Mammary epithelial cell (primary cell): ENCODE measurements at places on chromosomes 5 and 9.
A peak's percentile ranks its signal among the peaks of the same experiment; 100 is the strongest.

GRCh38 chr9:96408409-96409280 is 9.5 kb downstream of the ZNF367 start:
- no peak for DNase-seq

- no peak for DNase-seq
Observed at GRCh38 chr5:177362292-177362609, 4.5 kb downstream of the RGS14 start.

DNA sequence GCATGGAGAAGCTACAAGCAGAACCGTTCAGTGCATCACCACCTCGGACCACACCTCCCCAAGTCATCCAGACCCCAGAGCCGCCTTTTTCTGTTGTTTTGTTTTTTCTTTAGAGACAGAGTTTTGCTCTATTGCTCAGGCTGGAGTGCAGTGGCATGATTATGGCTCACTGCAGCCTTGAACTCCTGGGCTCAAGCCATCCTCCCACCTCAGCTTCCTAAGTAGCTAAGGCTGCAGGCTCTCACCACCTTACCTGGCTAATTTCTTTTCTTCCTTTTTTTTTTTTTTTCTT is 13.5 kb upstream of the SFXN1 start:
- DNase-seq: no peak

DNA sequence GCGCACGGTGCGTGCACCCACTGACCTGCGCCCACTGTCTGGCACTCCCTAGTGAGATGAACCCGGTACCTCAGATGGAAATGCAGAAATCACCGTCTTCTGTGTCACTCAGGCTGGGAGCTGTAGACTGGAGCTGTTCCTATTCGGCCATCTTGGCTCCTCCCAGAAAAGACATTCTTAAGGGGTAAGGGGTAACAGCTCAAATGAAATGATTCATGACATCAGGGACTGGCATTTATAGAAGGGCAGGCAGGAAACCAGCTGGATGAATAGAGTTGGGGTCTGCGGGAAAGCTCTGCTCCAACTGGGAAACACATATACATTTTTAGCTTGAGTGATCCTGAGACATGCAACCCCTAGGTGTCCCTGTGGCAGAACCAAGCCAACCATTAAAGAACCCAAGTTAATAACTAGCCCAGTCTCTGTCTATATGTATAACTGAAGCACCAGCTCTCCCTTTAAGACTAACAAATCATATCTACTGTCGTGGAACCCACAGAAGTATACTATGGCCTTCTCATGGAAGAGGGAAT is 119.3 kb downstream of the LMNB1 start:
- no peak for DNase-seq

DNA sequence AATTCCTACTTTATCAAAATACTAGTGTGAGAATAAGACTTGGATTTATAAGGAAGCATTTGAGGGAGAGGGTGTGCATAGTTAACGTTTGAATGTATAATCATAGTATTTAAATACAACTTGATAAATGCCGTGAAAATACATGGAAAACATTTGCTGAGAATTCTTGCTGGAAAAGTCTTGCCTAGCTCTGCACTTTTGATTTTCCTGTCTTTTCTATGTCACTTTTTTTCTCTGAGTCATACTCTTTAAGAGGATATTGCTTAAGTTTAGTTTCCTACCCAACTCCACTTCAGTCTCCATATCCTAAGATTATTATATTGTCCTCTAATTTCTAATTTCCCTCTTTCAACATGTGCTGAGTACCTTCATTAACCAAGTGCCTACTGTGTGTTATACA is 616.6 kb upstream of the SEMA6A start:
- no peak for DNase-seq

- no peak for DNase-seq
Observed at GRCh38 chr5:57586649-57587048, 104.0 kb upstream of the ACTBL2 start.

DNA sequence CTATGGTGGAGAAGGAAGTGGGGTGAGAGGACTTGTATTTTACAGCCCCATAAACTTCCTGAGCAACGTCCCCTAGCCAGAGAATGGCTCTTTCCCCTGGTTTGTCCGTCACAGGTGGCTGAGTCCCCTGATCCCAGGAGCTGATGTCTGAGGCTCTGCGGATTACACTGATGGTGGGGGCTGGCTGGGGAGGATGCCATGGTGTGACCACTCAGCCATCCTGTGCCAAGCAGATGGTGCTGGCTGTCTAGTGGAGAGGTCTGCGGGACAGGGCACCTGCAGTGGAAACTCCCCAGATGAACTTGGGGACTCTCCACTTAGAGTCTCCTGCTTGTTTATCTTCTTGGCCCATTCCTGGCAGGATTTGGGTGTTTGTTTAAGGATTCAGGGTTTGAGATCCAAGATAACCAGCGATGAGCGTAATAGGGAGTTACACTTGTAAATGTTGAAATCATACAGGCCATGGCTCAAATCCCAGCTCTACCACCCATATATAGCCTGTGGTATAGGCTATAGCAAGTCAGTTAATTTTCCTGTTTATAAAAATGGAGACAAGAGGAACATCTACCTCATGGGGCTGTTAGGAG is 4.7 kb upstream of the PTGS1 start:
- DNase-seq: no peak

DNA sequence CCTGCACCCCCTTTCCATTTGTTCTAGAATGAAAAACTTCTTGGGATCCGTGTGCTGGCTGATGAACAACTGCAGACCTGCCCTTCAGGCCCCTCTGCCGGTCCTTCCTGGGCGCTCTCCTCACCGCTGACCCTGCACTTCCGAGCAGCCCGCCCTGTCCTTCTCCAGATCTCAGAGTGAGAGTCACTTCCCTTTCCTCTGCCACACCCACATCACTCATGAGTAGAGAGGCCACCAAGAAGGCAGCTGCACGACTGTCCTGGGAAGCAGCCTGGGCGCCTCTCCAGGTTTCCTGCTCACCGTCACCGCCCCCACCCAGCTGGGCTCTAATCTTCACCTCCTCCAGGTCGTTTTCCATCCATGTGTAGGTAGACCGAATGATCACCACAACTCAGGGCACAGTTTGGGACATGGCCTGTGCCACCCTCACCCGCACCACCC is 35.0 kb upstream of the NSMF start:
- DNase-seq: no peak

- no peak for DNase-seq
Observed at GRCh38 chr5:133296624-133297023, 244.8 kb downstream of the HSPA4 start.

DNA sequence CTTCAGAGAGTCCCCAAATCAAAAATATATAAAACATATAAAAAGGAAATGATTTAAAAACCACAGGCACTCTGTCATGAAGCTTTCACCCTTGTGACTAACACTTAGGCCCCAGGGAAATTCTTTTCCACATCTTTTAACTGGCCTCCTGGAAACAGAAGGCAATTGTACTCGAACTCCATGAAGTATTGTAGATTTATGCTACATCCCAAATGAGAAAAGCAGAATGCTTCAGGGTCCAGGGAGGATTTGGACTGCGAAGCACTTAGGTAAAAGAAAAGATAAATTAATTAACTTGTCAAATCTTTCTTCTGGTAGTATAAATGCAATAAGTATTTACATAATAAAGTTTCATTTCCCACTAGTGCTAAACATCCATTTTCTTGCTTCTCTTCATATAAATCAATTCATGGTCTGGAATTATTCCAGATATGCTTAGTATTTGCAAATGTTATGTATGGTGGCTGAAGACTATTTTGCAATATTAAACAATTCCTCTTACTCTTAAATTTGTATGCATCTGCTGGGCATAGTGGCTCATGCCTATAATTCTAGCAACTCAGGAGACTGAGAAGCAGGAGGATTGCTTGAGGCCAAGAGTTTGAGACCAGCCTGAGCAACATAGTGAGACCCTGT is 64.9 kb upstream of the ELL2 start:
- peak; percentile 91 for DNase-seq

DNA sequence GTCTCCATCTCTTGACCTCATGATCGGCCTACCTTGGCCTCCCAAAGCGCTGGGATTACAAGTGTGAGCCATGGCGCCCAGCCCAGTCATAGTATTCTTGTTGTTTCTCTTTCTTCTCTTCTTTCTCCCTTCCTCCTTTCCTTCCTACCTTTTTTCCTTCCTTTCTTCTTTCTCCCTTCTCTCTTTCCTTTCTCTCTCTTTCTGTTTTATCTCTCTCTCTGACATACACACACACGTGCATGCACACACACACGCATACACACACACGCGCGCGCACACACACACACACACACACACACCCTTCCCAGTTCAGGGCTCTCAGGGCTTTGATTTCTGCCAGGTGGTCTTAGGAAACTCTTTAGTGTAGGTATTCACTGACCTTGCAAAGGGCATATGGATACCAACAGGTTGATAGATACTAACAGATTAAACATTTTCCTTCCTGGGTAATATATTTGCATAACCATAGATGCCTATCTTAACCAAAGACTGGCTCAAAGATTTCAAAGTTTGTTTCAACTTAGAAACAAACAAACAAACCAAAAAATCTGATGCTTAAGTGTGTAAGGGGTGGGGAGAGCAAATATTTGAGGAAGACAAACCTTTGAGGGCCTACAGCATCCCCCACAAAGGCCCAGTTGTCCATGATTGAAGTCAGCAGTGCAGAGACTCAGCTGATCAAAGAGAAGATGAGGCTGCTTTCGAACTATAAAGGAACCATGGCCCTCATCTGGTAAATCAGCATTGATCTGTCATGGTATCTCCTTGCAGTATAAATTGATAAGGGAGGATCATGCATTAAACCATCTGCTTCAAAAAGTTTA is 288.2 kb upstream of the SEMA6A start:
- DNase-seq: no peak

DNA sequence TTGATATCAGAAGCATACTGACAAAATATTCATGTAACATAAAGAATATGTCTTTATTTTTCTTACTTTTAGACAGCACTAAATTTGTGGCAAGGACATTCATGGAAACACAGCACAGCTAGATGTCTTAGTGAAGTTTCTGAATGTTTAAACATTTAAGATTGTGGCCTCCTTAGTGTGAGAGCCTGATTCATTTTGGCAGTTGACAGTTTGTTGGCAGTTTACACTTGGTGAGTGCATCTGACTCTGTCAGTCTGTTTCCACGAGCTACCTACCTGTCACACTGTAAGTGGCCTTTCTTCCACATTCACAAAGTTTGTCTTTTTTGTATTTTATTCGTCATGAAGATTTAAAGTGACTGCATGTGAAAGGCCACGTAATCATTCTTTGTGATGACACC is 436.8 kb downstream of the TUSC1 start:
- no peak for DNase-seq

GRCh38 chr5:119019949-119020348 is 31.6 kb upstream of the DTWD2 start:
- DNase-seq: no peak

DNA sequence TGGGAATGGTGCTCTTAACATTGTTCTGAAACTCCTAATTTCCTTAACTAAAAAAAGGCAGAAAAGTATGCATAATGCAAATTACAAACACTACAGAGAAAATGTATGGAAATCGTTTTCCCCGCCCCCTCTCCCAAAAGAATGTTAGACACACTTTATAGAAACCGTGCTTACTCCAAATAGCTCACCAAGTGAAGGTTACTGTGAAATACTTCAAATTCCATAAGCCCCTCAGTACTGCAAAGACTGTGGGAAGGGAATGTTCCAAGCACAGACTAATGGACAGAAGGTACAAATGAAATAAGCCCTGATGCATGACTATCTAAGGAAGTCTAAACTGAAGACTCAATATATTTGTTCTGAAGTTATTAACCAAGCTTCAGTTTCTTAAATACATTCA is 12.5 kb downstream of the MAPKAP1 start:
- DNase-seq: no peak

- no peak for DNase-seq
Observed at GRCh38 chr5:78291687-78292086, 2.8 kb downstream of the AP3B1 start.

DNA sequence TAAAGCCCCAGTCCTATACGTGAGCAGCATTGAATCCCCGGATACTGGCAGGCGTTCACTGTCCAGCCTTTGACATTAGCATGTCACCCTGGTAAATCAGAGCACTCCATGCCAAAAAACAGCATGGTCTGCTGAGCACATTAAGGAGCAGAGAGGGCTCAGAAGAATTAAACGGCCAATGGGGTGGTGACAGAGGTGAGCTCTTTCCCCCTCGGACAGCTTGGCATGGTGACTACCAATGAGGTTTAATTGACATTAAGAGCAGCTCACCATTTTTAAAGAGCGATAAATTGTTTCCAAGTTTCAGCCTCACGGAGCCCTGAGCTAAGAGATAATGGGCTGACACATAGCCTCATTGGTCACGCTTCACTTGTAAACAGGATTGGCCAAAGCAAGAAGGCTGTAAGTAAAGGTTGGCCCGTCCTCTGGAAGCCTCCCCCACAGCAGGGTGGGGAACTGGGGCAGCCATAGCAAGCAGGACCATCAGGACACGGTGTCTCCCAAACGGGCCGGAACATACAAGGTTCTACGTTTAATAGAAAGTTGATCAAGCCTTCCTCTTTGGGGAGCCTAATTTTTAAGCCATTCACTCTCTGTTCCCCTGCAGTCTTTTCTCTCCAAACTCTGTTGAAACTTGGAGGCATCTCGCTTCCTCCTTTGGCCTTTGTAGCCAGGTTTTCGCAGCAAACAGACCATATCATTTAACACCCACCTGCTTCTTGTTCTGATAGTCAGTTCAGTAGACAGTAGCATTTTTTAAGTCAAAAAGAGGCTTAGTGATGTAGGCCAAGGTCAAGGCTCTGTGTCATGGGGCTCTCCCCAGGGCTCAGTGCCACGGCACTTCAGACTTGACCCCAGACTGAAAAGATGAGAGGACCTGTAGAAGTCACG is 25.9 kb downstream of the QRFP start:
- DNase-seq: no peak

DNA sequence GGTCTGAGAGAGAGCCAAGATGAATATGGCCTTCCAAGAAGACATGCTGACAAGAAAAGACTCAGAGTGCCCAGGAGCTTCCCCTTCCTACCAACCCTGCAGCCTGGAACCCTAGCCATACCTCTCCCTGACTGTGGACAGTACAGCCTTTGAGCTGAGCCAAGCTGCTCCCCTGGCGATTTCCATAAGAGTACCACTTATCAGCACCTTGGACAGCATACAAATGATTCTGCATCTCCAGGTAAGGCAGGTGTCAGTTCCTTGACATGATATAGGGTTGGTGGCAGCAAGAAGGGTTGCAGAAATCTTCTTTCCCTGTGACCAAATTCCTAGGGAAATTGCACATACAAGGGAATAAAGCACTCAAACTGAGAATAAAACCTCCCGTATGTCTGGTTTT is 58.3 kb downstream of the MFAP3 start:
- peak; percentile 17 for DNase-seq

DNA sequence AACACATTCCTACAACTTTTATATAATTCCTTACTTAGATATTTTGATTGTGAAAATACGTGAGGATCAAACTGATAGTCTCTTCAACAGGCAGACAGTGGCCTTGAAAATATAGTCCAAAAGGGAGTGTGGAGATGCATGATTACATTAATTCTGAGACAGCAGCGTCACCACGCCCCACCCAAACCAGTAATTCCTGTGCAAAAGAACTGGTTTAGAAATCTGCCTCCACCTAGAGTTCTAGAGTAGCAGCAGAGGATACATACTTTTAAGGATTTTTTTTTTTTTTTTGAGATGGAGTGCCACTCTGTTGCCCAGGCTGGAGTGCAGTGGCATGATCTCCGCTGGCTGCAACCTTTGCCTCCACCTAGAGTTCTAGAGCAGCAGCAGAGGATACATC is 1.6 kb upstream of the TUT7 start:
- peak; percentile 49 for DNase-seq
